Vagina (tissue), 2 donors: ENCODE measurements at places on chromosomes 7 and 10.

DNA sequence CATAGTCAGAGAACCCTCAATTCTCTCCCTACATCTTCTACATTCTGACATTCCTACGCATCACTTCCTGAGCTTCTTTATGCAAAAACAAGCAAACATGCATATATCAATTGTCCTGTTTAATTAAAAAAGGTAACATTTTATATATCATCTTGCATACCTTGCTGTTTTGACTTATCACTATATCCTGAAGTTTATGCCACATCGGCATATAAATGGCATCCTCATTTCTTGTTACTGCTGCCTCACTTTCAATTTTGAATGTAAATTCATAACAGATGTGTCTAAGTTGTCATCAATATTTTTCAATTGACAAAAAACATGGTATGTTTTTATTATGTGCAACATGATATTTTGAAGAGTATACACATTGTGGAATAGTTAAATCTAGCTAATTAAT lies 377.3 kb upstream of the STEAP1 start:
- DNase-seq = no peak

- DNase-seq = no peak
Observed at GRCh38 chr7:151416941-151417315, 7.1 kb upstream of the WDR86 start.

- DNase-seq = no peak
Observed at GRCh38 chr10:122465401-122466040, 4.2 kb downstream of the HTRA1 start.

- no peak for DNase-seq
Observed at GRCh38 chr7:123690550-123690949, 34.9 kb downstream of the LMOD2 start.

DNA sequence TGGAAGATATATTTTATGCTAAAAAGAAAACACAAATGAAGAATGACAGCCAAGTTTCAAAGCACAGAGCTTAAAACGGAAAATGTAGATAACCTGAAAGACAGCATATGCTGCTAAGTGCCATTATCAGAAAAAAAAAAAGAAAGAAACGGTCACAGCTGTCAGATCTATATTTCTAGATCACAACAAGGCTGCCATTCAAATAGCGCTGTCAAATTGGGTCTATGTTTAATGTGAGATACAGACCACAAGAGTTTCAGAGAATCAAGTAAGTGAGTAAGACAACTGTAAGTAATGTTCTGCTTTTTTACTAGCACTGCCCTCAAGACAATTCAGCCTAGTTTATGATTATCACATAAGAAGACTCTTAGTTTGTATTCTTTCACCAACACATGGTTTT lies 66.1 kb upstream of the RNF148 start:
- DNase-seq = no peak
